ENCODE measurements at places on chromosomes 7 and 10.

DNA sequence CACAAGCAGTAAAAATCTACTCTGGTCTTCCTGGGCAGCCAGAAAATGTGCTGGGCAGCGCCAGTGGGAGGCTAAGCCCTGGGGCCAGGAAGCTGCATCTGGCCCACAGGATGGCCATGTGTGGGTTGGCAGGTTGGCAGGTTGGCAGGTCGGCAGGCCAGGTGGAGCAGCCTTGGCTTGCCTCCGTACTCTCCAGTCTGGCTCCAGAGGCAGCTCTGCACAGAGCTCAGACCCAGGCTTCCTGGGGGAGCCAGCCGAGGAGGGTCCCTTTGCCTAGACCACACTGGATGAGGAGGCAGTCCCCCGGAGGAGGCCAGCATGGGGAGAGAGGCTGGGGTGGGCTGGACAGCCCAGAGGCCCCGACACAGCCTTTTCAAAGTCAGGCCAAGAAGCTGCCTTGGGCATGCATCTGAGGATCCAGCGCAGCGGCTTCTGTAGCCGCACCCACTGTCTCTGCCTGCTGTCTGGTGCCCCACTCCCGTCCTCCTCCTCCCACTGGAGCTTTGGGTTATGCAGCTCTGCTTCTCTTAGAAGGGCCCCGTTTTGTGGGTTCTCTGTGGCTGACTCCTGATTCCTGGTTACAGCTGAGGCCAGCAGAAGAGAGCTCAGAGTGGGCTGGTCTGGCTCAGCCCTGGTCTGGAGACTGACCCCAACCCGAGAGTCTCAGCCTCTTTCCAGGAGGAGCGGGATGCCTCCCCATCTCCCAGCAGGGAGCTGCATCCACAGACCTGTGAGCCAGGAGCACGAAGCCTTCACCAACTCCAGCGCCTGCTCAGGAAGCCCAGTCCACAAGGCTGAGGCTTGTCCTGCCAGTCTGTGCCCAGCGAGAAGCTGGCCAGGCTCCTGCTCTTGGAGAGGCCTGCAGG is 44.6 kb downstream of the CFAP46 start:
- DNase-seq, result no peak

- DNase-seq, result no peak
Measured at GRCh38 chr10:93138113-93138870, 64.6 kb downstream of the CYP26A1 start.

- no peak for DNase-seq
Measured at GRCh38 chr10:127734753-127735152, 2.2 kb upstream of the FOXI2 start.

GRCh38 chr7:124318721-124319450 is 286.0 kb upstream of the TMEM229A start:
- no peak for DNase-seq

DNA sequence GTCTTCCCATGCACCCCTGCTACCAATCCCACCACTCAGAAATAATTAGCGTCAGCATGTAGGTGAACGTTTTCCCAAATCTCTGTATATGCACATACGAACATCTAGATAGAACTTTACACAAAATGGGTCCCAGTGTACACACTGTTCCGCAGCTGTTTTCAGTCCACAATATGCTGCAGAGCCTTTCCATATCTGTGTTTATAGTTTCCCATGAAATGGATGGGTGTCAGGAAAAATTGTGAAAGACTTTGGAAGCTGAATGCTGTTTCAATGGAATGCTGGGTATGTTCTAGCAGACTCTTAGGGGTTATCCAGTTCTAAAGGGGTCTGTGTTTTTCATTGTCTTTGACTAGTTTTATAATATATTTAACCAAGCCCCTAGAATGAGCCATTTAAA is 13.8 kb downstream of the GRK5 start:
- no peak for DNase-seq

Measured in brain microvascular endothelial cell (primary cell).